ENCODE measurements at places on chromosomes 13 and 19.

DNA sequence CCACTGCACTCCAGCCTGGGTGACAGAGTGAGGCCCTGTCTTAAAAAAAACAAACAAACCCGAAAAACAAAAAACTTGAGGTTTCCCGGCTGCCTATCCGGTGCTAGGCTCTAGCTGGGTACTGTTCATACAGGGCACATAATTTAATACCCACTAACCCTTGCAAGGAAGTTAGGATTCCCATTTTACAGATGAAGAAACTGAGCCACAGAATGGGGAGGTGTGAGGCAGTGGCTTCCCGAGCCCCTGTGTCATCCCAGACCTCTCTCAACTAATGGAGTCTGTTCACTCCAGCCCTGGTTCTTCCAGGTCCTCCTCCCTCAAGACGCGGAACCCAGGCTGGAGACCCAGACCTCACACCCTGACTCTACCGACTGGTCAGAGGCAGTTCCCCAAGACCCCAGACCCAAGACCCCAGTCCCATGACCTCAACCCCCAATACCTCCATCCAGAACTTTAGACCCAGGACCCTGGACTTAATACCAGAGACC, 576 bp downstream of the APBA3 start:
- H3K27me3 ChIP-seq: peaks cover 3% of the 10 kb centered on the region
- peak; percentile 56 for DNase-seq
- no peaks in the 10 kb centered on the region for H3K36me3 ChIP-seq
- peaks cover 30% of the 10 kb centered on the region for H3K4me1 ChIP-seq

DNA sequence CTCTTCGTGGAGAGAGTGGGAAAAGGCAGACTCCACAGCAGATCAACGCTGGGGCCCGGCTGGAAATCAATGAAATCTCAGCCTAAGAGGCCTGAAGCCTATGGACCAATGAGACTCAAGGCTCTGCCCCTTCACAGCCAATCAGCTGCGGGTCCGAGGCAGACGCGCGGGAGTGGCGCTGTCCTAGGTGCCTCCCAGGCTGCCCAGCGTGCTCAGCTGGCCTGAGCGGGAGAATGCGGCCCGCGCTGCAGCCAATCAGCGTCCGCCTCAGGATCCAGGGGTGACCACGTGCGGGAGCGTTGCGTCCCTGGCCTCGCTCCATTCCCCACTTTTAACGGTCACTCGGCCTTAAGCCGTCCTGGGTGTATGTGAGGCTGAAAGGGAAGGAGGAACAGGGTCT, at the start of gene ZBTB32:
ZBTB32 (plus strand) TSS at position 341 of the 400 bp plus-strand sequence. CDS start 10,069 bp downstream, outside the sequence.
- no peak within 1 kb of the TSS for H3K4me3 ChIP-seq
- peaks cover 1% of the 10 kb centered on the region for H3K36me3 ChIP-seq
- H3K27me3 ChIP-seq: no peaks in the 10 kb centered on the region
- no peak within 1 kb of the TSS for H3K27ac ChIP-seq
- H3K4me1 ChIP-seq: peaks cover 21% of the 10 kb centered on the region

DNA sequence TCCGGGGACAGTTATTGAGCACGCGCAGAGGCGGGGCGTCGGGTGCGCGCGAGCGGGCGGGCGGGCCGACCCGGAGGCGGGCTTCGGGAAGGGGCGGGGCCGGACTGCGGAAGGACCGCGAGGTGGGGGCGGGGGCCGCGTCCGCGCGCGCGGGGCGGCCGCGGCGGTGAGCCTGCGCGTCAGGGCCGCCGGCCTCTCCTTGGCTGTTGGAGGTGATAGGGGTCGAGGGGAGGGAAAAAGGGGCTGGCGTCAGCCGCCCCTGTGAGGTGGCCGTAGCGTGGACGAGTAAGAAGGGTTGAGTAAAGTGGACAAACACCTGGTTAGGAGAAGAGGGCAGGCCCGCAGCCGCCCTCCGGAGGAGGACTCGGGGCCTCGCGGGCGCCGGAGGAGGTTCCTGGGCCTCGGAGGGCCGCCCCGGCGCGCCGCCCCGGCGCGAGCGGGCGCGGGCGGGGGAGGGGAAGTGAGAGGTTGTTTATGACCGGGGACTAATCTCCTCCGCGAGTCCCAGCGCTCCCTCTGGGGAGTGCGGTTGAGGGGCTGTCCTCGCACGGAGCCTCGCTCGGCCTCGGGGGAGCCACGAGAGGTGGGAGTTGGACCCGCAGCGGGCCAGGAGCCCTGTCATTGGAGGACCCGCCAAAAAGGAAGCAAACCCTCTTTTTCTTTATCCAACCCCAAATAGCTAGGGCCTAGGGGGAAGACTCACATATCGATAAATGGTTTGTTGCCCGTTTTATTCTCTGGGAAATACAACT, 547 bp upstream of the INTS6 start:
- H3K27ac ChIP-seq: peak overlapping the region; percentile 97
- no peaks in the 10 kb centered on the region for H3K27me3 ChIP-seq
- peaks cover 42% of the 10 kb centered on the region for H3K36me3 ChIP-seq
- DNase-seq: peak; percentile 85
- H3K4me1 ChIP-seq: peaks cover 32% of the 10 kb centered on the region
- peak overlapping the region; percentile 90 for H3K4me3 ChIP-seq

DNA sequence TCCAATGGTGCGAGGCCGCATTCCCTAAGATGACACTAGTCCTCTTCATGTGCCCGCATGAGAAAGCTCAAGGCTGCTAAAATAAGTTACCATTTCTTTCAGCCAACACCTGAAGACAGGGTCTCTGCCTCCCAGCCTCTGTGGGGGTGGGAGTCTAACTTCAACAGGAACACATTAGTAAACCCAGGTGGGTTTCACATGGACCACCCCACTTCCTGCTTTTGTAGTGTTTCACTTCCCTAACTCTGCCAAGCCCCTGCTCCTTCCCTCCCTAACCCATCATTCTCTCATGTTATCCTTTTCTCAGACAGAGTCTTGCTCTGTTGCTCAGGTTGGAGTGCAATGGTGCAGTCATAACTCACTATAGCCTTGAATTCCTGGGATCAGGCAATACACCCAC, 783.6 kb downstream of the UQCRFS1 start:
- no peak overlapping the region for H3K4me3 ChIP-seq
- H3K27ac ChIP-seq: no peak overlapping the region
- H3K27me3 ChIP-seq: no peaks in the 10 kb centered on the region
- no peaks in the 10 kb centered on the region for H3K36me3 ChIP-seq
- H3K4me1 ChIP-seq: no peaks in the 10 kb centered on the region
- no peak for DNase-seq

GRCh38 chr13:39556866-39557265, 46.1 kb downstream of the LHFPL6 start:
- no peak for DNase-seq
- H3K27ac ChIP-seq: no peak overlapping the region
- no peak overlapping the region for H3K4me3 ChIP-seq
- no peaks in the 10 kb centered on the region for H3K36me3 ChIP-seq
- H3K4me1 ChIP-seq: no peaks in the 10 kb centered on the region
- H3K27me3 ChIP-seq: peaks cover 13% of the 10 kb centered on the region

- no peak overlapping the region for H3K4me3 ChIP-seq
- H3K36me3 ChIP-seq: no peaks in the 10 kb centered on the region
- H3K27ac ChIP-seq: no peak overlapping the region
- H3K27me3 ChIP-seq: peaks cover 11% of the 10 kb centered on the region
Observed at GRCh38 chr13:50306156-50306555, 290.9 kb downstream of the KCNRG start.

DNA sequence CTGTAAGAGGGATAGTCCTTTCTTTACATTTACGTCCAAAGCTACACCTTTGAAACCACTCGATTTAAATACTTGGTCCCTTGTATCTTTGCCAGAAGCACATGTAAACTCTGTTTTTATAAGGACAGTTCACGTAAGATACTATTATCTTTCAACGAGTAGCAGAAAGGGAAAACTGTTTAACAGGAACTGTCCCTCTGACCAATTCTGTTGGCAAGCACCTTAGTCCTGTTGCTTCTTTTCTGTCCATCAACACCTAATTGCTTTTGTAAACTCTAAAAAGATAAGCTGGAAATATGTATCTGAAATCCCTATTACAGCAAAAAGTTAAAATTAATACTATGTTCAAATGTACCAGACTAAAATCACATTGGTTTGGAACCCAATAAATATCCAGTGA, 37.4 kb downstream of the PCDH9 start:
- DNase-seq: no peak
- no peaks in the 10 kb centered on the region for H3K27me3 ChIP-seq
- no peak overlapping the region for H3K27ac ChIP-seq
- H3K4me3 ChIP-seq: no peak overlapping the region
- no peaks in the 10 kb centered on the region for H3K4me1 ChIP-seq

GRCh38 chr13:76379341-76380105, 506.7 kb downstream of the KCTD12 start:
- DNase-seq: no peak
- no peak overlapping the region for H3K27ac ChIP-seq
- H3K27me3 ChIP-seq: no peaks in the 10 kb centered on the region
- H3K4me3 ChIP-seq: no peak overlapping the region

DNA sequence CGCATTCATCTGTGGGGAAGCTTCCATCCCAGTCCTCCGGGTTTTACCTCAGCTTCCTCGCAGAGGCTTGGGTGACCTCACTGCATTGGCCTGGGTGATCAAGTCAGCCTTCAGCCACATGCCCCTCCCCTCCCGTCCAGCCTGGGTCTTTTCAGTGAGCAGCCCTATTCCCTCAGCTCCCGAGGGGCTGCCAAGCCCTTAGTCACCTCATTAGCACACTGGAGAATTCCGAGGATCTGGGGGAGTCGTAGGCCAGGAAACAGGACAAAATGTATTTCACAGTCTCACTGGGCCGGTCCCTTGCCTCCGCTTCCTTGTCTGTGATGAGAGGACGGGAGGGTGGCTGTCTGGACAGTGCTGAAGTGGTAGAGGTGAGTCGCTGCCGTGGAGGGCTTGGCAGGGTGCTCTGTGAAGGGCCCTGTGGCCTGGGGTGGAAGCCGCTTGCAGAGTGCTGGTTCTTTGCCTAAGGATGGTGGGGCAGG, 19.9 kb downstream of the KDM4B start:
- peaks cover 7% of the 10 kb centered on the region for H3K4me1 ChIP-seq
- no peaks in the 10 kb centered on the region for H3K27me3 ChIP-seq
- H3K27ac ChIP-seq: no peak overlapping the region
- H3K4me3 ChIP-seq: no peak overlapping the region

- no peak overlapping the region for H3K27ac ChIP-seq
- peaks cover 10% of the 10 kb centered on the region for H3K27me3 ChIP-seq
- no peak for DNase-seq
- no peak overlapping the region for H3K4me3 ChIP-seq
Observed at GRCh38 chr13:46403851-46404732, 17.0 kb upstream of the RUBCNL start.

- H3K36me3 ChIP-seq: no peaks in the 10 kb centered on the region
- peak overlapping the region; percentile 76 for H3K4me3 ChIP-seq
- peak overlapping the region; percentile 87 for H3K27ac ChIP-seq
- peaks cover 12% of the 10 kb centered on the region for H3K4me1 ChIP-seq
- DNase-seq: peak; percentile 73
Observed at GRCh38 chr19:40433391-40434216, 7.8 kb upstream of the SERTAD1 start.

- no peaks in the 10 kb centered on the region for H3K27me3 ChIP-seq
- no peak overlapping the region for H3K27ac ChIP-seq
- DNase-seq: no peak
Observed at GRCh38 chr13:29887030-29887557, 36.7 kb upstream of the UBL3 start.

DNA sequence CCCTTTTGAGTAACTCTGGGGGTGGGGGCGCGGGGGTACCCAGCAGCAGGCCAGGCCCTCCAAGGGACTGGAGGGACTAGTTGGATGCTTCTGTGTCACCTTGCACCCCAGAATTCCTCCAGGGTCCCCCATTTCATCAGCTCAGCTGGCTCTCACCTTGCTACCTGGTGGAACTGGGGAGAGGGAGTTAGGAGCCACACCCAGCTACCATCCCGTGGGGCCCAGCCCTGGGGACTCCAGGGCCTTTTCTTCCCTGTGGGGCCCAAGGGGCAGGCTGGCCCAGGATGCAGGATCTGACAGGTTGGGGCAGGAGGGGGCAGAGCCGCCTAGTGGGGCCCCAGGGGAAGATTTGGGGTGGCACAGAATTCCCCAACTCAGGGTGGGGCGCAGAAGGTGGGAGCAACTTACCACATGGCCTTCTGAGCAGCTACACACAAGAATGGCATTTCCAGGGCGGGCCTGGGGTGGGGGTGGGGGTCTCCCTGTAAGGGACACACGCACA, 32.8 kb upstream of the NANOS3 start:
- peaks cover 38% of the 10 kb centered on the region for H3K4me1 ChIP-seq
- no peak overlapping the region for H3K4me3 ChIP-seq
- peaks cover 20% of the 10 kb centered on the region for H3K36me3 ChIP-seq
- DNase-seq: no peak
- no peaks in the 10 kb centered on the region for H3K27me3 ChIP-seq

GRCh38 chr13:40130871-40131636, 475.6 kb downstream of the COG6 start:
- no peak overlapping the region for H3K27ac ChIP-seq
- H3K27me3 ChIP-seq: no peaks in the 10 kb centered on the region
- H3K4me3 ChIP-seq: no peak overlapping the region
- no peak for DNase-seq
- peaks cover 41% of the 10 kb centered on the region for H3K4me1 ChIP-seq

- H3K4me1 ChIP-seq: no peaks in the 10 kb centered on the region
- no peaks in the 10 kb centered on the region for H3K36me3 ChIP-seq
- H3K27me3 ChIP-seq: peaks cover 29% of the 10 kb centered on the region
- no peak for DNase-seq
Observed at GRCh38 chr13:42633495-42633894, 59.5 kb downstream of the TNFSF11 start.

DNA sequence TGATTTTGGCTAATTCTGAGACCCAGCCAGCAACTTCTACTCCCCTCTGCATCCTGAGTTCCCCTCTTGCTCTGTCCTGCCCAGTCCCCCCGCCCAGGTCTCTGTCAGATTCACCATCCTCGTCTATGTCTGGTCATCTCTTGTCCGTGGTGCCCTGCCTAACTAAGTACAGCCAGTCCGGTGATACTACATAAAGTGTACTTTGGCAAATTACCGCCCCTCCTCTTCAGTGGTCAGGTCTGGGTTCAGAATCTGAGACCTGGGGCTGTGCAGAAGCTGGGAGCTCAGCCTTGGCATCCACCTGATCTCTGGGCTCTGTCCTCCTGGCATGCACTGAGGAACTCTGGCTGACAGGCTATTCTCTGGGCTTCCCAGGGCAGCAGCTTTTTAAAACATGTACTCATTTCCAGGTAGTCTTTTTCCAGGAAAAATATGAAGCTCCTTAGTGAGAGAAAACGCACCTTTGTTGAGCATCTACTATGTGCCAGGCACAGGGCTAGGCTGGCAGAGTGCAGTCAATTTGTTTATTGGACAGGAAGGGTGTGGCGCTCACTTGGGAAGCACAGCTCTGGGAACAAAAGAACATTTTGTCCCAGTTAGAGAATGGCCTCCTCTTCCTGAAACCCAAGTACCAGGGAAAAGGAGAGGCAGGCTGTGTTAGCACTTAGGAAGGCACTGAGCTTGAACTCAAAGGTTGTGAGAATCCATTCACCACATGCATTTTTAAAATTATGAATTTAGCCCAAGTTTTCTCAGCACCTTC, 88.9 kb downstream of the TSHZ3 start:
- no peak overlapping the region for H3K4me3 ChIP-seq
- H3K36me3 ChIP-seq: no peaks in the 10 kb centered on the region
- DNase-seq: peak; percentile 11
- H3K4me1 ChIP-seq: no peaks in the 10 kb centered on the region

All from activated CD8-positive, alpha-beta memory T cell treated with anti-CD3 and anti-CD28 coated beads, Interleukin-2, amount 10 ng/mL, durations not matched to agents 7 days and 5 days (primary cell).